ENCODE measurements at places on chromosomes 3 and 15.

GRCh38 chr3:14791343-14791945 is 27.3 kb upstream of the FGD5 start:
- peak; percentile 16 for DNase-seq

DNA sequence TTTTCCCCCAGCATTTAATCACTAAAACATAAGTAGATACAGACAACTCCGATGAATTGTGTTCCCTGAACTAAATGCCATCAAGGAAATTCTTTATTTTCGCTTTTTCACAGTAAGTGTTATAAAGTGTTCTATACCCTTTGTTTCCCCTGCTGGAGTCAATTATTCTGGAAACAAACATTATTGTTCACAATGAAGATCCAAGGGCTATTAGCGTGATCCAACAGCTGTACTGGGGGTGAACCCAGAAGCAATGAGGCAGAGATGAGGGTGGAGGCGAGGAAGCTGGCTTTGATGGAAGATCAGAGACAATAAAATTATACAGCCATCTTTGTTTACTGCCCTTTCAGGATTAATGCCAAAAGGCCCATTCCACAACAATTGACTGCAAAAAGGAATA is 250.3 kb upstream of the IGF1R start:
- no peak for DNase-seq

GRCh38 chr3:9194509-9195184 is 54.8 kb downstream of the SRGAP3 start:
- no peak for DNase-seq

GRCh38 chr3:119731560-119732343 is 28.9 kb downstream of the CFAP91 start:
- peak; percentile 13 for DNase-seq

DNA sequence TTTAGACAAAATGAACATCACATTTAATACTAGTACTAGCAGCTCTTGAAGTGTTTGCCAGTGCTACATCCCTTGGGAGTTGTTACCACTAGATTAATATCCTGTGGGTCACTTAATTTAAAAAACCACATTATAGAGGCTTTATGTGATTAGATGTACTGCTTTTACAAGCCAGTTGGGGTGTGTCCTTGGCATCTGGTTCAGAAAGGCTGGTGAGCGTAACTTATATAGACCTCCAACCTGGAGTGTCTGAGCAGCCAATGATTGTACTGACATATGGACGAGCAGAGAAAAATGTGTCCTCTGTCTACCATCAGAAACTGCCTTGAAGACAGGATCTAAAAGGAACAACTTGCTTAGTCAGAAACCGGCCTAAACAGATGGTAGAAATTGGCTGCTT is 306.2 kb upstream of the ATP11B start:
- DNase-seq, result no peak

GRCh38 chr15:65102912-65103311 is 12.1 kb downstream of the UBAP1L start:
- no peak for DNase-seq

GRCh38 chr15:58399739-58400138 is 32.1 kb upstream of the LIPC start:
- peak; percentile 27 for DNase-seq

- no peak for DNase-seq
Measured at GRCh38 chr3:126147147-126147931, 33.0 kb downstream of the ALDH1L1 start.

GRCh38 chr3:144039661-144040060 is 68.0 kb downstream of the DIPK2A start:
- peak; percentile 27 for DNase-seq

GRCh38 chr3:46845860-46846623 is 17.2 kb downstream of the MYL3 start:
- DNase-seq, result peak; percentile 58

- DNase-seq, result no peak
Measured at GRCh38 chr15:41010345-41010744, 57.1 kb downstream of the CHAC1 start.

GRCh38 chr3:123412811-123413604 is 35.9 kb downstream of the ADCY5 start:
- no peak for DNase-seq

DNA sequence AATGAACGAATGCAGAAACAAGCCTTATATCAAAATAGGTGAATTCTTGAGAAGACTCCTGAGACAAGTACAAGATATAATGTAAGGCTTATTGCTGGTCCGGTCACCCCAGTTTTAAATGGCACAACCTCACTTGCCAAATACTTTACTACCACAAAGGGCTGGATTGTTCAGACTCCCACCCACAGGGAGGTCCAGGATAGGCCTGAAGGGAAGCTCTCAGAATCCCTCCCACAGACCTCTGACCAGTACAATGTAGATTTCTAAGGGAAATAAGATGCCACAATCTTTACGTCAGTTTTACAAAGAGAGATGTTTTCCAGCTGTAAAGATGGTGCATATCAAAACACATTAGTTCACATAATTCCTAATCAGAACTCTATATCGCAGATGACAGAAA is 577.7 kb upstream of the ADAMTS9 start:
- DNase-seq, result peak; percentile 24

- no peak for DNase-seq
Measured at GRCh38 chr15:66016199-66016598, 146.9 kb downstream of the RAB11A start.

GRCh38 chr3:189071446-189071845 is 100.3 kb upstream of the TPRG1 start:
- no peak for DNase-seq

GRCh38 chr3:120435621-120436020 is 15.2 kb downstream of the FSTL1 start:
- peak; percentile 40 for DNase-seq

GRCh38 chr3:52532838-52533622 is 627 bp downstream of the NT5DC2 start:
- DNase-seq, result no peak

- DNase-seq, result no peak
Measured at GRCh38 chr3:28994161-28994905, 286.5 kb upstream of the RBMS3 start.

- no peak for DNase-seq
Measured at GRCh38 chr3:150494411-150494977, 51.8 kb downstream of the SERP1 start.

- DNase-seq, result no peak
Measured at GRCh38 chr15:57591237-57591821, 375 bp upstream of the MYZAP start.
